ENCODE measurements at places on chromosomes 1 and 21.

DNA sequence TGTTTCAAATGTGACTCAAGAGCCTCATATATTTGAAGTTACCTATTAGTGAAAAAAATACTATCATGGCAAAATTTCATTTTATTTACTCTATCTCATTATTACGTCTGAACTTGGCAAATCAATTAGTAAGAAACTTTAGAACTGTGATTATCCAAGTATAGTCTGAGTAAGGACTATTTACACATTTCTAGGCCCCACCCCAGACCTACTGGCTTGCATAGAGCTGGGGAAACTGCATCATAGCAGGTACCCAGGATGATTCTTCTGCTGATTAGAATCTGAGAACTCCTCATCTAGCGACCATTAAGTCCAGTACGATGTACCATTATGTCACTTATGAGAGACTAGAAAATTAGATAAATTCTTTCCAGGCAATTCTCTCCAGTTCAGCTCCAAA, 20.1 kb downstream of the MCOLN3 start:
- no peak for DNase-seq

GRCh38 chr1:93506126-93506525, 58.2 kb downstream of the FNBP1L start:
- DNase-seq, result no peak

DNA sequence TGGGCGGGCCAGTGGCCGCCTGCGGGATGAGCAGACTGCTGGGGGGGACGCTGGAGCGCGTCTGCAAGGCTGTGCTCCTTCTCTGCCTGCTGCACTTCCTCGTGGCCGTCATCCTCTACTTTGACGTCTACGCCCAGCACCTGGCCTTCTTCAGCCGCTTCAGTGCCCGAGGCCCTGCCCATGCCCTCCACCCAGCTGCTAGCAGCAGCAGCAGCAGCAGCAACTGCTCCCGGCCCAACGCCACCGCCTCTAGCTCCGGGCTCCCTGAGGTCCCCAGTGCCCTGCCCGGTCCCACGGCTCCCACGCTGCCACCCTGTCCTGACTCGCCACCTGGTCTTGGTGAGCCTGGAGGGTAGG, 2.1 kb downstream of the B4GALT2 start:
- DNase-seq, result no peak

DNA sequence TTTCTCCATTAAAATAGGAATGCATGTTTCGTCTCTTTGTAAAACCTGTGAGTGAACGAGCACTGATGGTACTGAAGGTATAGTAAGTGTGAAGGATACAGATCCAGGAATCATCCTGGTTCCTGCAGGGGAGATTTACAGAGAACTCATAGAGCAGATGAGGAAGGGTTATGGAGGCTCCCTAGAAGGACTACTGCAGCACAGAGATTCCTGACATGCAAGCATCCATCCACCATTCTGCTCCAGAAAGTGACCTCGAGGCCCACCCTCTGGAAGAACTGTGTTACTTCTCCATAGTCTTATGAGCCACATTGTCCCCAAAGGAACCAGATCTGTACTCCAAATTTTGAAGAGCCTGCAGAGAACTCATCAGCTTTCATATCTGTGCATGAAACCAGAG, 14.5 kb downstream of the MKNK1 start:
- DNase-seq, result no peak

DNA sequence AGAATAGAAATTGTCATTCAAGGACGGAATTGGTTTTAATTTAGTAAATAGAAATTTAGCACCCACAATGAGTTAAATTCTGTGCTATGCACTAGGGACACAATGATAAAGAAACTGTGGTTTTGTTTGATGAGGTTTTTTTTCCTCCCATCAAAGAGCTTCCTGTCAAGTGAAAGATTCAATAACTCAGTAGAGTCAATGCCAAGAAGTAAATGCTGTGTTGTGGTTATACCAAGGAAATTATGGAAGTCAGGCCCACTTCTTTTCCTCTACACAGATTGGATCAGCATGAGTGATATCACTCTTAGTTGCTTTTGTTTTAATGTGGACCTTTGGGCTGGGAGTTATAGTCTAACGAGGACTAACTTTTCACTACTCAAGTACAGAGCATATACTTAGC, 1269.6 kb upstream of the ADGRL2 start:
- no peak for DNase-seq

GRCh38 chr21:31151156-31152045, 113.1 kb upstream of the KRTAP19-8 start:
- no peak for DNase-seq

DNA sequence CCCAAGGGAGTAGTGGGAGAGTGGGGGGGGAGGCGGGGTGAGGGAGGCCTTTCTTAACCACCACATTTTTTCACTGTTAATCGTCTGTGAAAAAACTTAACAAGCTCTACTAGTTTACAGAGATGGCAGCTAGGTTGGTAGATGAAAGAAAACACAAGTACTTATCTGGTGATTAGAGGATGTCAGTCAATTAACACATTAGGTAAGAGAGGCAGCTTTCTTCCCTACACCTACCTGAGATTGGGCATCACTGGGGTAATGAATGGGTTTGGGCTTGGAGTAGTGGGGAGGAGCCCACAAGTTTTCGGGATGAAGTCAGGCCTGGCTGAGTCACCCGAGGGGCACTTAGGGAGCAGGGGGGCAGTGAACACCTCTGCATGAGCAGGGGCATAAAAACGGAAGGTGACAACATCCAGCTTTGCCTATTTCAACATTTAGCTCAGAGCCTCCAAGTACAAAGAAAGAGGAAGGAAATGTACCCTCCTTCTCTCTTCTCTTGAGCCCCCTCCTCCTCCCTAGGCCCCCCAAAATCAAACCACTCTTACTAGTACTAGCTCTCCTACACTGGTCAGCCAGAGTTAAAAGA, 2.5 kb downstream of the LBR start:
- DNase-seq, result no peak

DNA sequence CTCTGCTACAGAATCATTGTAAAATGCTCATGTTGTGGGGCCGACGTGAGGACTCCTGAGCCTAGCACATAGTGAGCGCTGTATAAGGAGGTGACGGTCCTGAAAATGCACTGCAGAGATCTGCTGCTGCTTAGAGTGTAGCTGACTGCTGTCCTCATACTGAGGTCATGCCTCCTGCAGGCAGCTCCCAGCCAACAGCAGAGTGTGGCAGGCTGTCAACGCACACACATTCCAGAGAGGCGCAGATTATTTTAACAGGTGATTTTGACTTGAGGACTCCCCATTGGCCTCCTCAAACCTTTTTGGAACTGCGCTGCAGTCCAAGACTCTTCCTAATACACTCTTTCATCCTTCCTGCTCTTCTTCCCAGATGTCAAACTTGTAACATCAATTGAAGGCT, 119.8 kb upstream of the KCNJ6 start:
- DNase-seq, result no peak

DNA sequence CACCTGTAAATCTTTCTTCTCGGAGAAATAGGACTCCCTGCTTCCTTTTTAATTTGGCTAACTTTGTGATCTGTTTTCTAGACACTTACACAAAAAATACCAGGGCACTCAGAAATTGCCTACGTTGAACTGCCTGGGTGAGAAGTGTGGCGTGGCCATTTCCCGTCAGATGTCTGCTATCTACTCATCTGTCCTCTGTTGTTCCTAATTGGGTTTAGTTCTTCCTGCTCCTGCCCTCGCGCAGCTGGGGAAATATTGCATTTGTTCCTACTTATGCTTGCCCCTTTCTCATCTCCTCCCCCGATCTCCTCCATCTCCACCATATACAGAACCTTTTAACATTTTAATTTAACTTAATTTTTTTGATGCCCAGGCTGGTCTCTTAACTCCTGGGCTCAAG, 55.1 kb downstream of the CD58 start:
- no peak for DNase-seq

DNA sequence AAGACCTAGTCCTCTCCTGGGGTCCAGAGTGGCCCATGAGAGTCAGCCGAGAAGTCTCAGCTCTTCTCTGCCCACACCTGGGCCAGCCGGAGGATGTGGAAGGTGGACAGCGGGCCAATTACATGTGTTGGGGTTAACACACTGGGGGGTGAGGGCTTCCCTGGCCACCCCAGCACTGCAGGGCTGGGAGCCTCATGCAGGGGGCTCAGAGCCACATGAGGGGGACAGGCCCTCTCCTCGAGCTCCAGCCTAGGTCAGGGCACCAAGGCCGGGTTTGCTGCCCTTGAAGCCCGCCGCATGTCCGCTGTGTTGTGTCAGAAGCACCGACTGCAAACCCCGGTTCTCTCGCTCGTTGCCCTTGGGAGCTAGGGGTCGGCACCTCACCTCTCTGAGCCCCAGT, 30.5 kb downstream of the LHX4 start:
- DNase-seq, result no peak

GRCh38 chr1:57024428-57024827, 58.6 kb upstream of the C8B start:
- DNase-seq, result no peak

DNA sequence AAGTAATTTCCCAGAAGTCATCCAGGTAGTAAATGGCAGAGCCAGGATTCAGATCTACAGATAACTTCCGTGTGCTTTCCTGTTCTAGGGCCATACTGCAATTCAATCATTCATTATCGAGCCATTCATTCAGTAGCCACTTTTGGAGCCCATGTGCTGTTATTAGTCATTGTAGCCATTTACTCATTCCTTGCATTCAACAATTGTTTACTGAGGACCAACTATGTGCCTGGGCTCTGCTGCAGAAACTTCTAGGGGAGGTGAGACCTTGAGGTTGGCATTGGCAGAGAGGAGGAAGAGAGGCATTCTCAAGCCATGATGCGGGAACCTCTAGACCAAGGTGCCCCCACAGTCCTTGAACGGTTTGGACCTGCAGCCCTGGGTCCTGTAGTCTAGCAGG, 27.9 kb downstream of the EPHB2 start:
- DNase-seq, result no peak

GRCh38 chr1:187877220-187877619, 1048.5 kb downstream of the PLA2G4A start:
- no peak for DNase-seq

DNA sequence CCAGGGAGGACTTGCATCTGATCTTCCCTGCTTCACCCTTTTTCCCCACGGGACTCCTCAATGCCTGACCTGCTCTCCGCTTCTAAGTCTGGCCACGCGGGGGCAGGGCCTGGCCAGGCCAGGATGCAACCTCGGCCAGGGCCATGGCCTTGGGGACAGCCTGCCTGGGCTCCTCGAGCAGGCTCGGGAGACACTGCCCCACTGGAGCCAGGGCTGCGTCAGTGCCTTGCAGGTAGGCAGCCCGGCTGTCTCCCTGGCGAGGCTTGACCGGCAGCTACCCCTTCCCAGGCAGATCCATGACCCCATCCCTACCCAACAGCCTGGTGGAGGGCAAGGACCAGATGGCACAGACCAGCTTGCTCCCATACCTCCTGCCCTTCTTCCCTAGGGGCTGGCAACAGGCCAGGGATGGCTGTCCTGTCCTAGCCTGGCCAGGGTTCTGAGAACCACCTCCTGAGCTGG, 2.7 kb upstream of the PRDM16 start:
- no peak for DNase-seq

DNA sequence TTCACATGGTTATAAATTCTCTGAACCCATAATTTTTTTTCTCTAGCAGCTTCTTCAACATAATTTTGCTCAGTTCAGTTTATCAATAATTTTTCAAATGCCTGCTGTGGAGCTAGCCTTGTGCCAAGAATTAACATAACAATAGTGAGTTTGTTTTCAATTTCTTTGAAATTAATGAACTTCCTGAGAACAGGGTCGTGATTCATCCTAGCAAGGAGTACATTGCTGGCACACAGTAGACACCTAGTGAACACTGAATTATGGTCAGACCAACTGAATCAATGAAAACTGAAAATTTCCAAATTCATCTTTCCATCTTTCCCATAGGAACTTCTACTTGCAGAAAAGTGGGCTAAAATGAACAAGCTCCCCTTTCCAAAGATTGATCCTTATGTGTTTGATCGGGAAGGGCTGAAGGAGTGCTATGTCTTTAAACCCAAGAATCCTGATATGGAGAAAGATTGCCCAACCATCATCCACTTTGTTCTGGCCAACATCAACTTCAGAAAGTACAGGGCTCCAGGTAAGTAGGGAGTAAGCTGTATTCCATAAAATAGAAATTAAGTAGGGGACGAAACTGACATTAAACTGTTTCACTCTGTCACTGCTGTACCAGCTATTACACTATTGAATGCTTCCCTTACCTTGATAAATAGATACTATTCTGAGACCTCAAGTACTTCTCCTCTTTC, 148.7 kb downstream of the PLA2G4A start:
- DNase-seq, result no peak

GRCh38 chr1:213443415-213443814, 392.4 kb downstream of the RPS6KC1 start:
- DNase-seq, result no peak

DNA sequence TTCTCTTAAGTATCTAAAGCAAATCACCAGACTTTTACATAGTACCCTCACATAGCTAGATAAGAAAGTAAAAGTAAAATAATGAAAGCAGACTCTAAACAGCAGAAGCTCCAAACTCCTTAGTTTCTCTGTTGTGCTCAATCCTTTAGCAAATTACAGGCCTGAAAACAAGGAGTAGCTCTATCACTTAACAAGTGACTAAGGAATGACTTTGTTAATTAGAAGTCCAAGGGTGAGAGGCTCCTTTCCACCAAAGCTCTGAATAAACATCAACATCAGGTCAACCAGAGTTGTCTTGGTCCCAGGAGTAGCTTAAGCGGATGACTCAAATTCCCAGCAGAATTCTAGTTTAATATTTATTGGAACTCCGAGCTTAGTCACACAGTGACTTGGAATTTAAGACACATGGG, 5.9 kb downstream of the NRIP1 start:
- no peak for DNase-seq

GRCh38 chr1:171429137-171429536, 56.2 kb upstream of the PRRC2C start:
- DNase-seq, result no peak

DNA sequence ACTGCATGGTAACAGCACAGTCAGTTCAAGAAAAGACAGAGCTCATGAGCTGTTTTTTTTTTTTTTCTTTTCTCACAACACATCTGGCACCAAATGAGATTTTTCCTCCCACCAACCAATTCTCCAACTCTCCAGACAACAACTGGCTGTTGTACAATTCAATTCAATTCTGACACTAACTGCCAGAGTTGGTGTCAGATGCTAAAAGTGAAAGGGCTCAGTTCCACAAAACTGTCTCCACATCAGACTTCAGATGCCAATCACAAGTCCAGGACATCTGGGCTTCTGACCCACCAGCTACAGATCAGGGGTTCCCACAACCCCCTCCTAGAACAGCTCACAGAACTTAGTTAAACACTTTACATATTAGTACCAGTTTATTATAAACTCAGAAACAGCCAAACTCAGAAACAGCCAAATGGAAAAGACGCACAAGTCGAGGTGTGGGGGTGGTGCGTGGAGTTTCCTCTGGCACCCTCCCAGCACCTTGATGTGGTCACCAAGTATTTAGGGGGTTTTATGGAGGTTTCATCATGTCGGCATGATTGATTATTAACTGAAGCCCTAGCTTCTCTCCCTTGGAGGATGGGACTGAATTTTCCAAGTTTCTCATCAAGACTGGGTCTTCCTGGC, 39.2 kb upstream of the LRRC8D start:
- DNase-seq, result no peak

DNA sequence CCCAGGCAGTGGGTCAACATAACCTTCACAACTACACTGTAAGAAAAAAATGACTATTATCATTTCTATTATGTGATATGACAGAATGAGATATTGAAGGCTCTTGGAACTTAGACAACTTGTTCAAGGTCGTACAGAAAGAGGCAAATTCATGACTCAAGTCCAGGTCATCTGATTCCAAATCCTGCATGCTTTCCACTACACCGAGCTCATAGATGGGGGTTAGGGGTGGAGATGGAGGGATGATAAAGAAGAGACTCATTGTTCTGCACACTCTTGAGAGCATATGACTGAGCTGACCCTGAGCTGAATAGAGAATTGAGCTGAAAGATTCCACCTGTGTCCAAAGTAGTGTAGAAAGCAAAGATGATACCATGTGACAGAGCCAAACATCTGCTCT, 2.8 kb downstream of the FCRL6 start:
- no peak for DNase-seq

All from hippocampal formation (tissue), 2 donors.